ENCODE measurements at places on chromosomes 12 and 14. TPM values are rescaled to one million over a fixed set of nuclear protein-coding genes. Genes with fewer than 3 reads are reported as not detected.

OR4E2 gene
- total RNA-seq, result not detected

SLC25A47 gene
- not detected for total RNA-seq

CMAS gene
- 21.8 TPM for total RNA-seq

ACVRL1 gene
- 263 TPM for total RNA-seq

SMOC1 gene
- 1.8 TPM for total RNA-seq

CFAP73 gene
- total RNA-seq, result not detected

RNASE3 gene
- not detected for total RNA-seq

OTOGL gene
- 0.22 TPM for total RNA-seq

GPR132 gene
- not detected for total RNA-seq

KLHL28 gene
- 11.8 TPM for total RNA-seq

CPNE6 gene
- not detected for total RNA-seq

CIT gene
- 2.7 TPM for total RNA-seq

APAF1 gene
- total RNA-seq, result 18.2 TPM

WDHD1 gene
- 3.5 TPM for total RNA-seq

KRT6A gene
- total RNA-seq, result not detected

TMEM132C gene
- total RNA-seq, result under 0.01 TPM

NUAK1 gene
- total RNA-seq, result 72.8 TPM

DEGS2 gene
- total RNA-seq, result 0.26 TPM

MOK gene
- total RNA-seq, result 3.1 TPM

B4GALNT3 gene
- total RNA-seq, result not detected

ALKBH2 gene
- total RNA-seq, result 3.4 TPM

RASSF9 gene
- 6.1 TPM for total RNA-seq

ITPK1 gene
- 11.6 TPM for total RNA-seq

SERPINA10 gene
- total RNA-seq, result not detected

CLEC2A gene
- total RNA-seq, result not detected

TDP1 gene
- total RNA-seq, result 10.5 TPM

SAMD4A gene
- 12.9 TPM for total RNA-seq

ASCL1 gene
- not detected for total RNA-seq

A2M gene
- 71.5 TPM for total RNA-seq

FSCB gene
- not detected for total RNA-seq

CIDEB gene
- 1.2 TPM for total RNA-seq

DNAJC22 gene
- total RNA-seq, result 0.22 TPM

LYZ gene
- not detected for total RNA-seq

OR6S1 gene
- total RNA-seq, result not detected

GALNT8 gene
- 0.09 TPM for total RNA-seq

Measured in dermis lymphatic vessel endothelial cell (primary cell).